GM23248 (cell line): ENCODE measurements at places on chromosomes 1 and 21.
A peak's percentile ranks its signal among the peaks of the same experiment; 100 is the strongest.

GRCh38 chr1:18927082-18927653 is 24.8 kb upstream of the ALDH4A1 start:
- DNase-seq: no peak

- DNase-seq: no peak
Observed at GRCh38 chr1:6093611-6094010, 47.9 kb downstream of the KCNAB2 start.

GRCh38 chr1:219651993-219652392 is 39.1 kb upstream of the ZC3H11B start:
- DNase-seq: no peak

DNA sequence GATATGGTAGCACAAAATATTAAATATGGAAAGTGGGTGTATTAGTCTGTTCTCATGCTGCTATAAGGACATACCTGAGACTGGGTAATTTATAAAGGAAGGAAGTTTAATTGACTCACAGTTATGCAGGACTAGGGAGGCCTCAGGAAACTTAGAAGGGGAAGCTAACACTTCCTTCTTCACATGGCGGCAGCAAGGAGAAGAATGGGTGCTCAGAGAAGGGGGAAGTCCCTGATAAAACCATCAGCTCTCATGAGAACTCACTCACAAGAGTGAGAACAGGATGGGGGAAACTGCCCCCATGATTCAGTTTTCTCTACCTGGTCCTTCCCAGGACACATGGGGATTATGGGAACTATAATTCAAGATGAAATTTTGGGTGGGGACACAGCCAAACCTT is 15.8 kb upstream of the BACE2 start:
- DNase-seq: no peak

DNA sequence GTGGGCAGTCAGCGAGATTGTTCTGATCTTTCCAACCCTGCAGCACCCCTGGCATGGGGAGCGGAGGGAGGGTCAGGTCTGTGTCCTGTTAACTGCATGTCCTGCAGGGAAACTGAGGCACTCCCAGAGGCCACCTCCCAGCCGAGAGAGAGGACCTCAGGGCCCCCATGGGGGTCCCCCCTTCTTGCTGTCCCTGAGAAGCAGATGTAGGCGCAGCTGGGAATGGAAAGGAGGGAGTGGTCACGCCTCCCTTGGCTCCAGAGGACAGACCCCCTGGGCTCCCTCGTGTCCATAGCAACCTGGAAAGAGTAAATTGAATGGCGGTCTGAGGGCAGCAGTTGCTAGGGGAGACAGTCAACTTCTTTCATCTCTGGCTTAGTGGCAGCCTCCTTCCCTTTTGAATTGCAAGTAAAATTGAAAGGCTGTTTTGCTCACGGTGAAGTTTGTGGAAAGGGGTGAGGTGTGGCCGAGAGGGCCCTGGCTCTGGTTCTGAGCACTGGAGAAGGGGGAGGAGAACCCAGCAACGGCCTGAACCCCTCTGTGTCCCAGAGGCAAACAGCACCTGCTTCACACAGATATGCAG is 4.9 kb downstream of the CROCC start:
- no peak for DNase-seq

GRCh38 chr1:202283379-202283844 is 58.3 kb downstream of the UBE2T start:
- peak; percentile 85 for DNase-seq

- DNase-seq: peak; percentile 22
Observed at GRCh38 chr1:168343566-168343965, 62.9 kb downstream of the TBX19 start.

GRCh38 chr1:31891280-31891679 is 46.9 kb downstream of the PTP4A2 start:
- no peak for DNase-seq

GRCh38 chr1:94543893-94544635 is 2.5 kb upstream of the F3 start:
- DNase-seq: peak; percentile 84

- no peak for DNase-seq
Observed at GRCh38 chr1:80367058-80367457, 1360.5 kb upstream of the ADGRL4 start.

GRCh38 chr1:92964998-92965397 is 3.7 kb upstream of the DIPK1A start:
- DNase-seq: no peak

DNA sequence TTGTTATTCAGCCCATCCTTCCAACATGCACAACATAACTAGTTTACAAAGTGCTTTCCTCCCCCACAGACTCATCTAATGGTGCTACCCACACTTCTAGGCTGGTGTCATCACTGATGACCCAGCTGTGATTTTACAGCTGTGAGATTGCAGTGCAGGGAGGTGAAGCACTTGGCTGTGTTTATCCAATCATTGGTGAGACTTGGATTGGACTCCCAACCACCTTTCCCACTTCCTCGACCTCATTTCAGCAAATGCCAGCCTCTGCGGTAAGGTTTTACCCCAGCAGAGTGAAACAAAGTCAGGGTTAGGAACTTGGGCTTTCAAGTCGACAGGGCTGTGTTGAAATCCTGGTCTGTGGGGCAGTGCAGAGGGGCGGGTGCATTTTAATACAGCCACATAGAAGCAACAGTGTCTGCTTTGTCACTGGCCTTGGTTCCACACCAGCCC is 22.1 kb downstream of the ECHDC2 start:
- no peak for DNase-seq

DNA sequence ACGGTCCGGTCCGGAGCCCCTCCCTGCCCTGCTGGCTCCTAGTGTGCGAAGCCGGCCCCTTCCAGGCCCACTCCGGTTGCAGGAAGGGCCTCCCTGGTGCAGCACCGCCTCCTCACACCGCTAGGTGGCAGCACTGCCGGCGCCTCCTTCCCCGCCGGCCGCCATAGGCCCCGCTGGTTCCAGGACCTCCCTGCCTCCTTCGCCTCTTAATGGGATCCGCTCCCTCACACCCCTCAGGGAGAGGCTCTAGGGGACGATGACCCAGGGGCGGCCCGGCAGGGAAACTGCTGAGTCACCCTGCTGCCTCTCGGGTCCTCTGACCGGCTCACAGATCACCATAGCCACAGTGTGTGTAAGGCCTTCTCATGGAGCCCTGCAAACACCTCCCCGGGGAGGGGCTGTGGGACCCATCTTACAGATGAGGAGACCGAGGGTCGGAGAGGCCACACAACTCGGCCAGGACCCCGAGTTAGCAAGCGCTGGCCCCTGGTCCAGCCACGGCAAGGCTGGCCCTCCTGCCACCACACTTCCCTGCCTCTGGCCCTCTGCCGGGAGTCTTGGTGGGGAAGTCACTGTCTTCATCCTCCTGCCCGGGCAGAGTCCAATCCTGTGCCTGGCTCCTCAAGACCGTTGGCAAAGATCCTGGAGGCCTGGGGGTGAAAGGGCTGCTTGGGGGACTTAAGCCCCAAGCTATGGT is 1.6 kb upstream of the AJAP1 start:
- DNase-seq: peak; percentile 55

DNA sequence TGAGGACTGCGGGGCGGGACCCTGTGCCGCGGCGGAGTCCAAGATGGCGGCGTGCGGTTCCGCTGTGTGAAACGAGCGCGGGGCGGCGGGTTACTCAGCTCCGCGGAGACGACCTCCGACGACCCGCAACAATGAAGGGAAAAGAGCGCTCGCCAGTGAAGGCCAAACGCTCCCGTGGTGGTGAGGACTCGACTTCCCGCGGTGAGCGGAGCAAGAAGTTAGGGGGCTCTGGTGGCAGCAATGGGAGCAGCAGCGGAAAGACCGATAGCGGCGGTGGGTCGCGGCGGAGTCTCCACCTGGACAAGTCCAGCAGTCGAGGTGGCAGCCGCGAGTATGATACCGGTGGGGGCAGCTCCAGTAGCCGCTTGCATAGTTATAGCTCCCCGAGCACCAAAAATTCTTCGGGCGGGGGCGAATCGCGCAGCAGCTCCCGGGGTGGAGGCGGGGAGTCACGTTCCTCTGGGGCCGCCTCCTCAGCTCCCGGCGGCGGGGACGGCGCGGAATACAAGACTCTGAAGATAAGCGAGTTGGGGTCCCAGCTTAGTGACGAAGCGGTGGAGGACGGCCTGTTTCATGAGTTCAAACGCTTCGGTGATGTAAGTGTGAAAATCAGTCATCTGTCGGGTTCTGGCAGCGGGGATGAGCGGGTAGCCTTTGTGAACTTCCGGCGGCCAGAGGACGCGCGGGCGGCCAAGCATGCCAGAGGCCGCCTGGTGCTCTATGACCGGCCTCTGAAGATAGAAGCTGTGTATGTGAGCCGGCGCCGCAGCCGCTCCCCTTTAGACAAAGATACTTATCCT is 430 bp downstream of the RBM15 start:
- peak; percentile 79 for DNase-seq

- DNase-seq: peak; percentile 51
Observed at GRCh38 chr1:151255381-151255780, 847 bp downstream of the PSMD4 start.

GRCh38 chr21:45078371-45078770 is 4.0 kb downstream of the ADARB1 start:
- DNase-seq: no peak

- DNase-seq: no peak
Observed at GRCh38 chr1:211643324-211644212, 31.9 kb downstream of the NEK2 start.

DNA sequence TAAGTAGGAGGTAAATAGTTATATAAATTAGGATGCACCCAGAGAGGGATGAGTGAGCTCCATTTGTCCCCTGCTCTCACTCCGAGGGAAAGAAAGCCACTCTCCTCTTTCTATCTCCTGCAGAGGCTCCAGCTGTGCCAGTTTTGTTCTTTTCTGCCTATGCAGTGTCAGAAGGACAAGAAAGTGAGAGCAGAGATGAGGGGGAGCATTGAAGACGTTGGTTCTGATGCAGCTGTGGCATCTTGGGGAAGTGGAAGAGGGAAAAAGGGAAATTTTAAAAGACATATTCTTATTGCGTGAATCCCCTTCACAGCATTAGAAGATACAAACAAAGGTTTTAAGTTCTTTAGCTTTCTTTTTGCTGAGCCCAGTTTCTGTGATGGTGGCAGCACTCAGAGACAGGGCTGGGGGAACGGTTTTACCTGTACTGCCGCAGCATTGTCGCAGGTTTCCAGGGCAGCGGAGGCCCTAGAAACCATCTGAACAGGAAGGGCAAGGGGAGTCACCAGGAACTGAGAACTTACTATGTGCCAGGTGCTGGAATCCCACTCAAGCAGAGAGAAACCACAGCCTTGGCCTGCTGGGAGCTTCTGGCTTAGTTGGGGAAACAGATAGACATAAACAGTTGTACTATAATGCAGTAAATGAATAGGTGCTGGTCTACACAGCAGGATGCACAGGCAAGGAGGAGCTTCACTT is 44.9 kb upstream of the USP24 start:
- DNase-seq: no peak
